ENCODE measurements at places on chromosomes 5 and 9.

GRCh38 chr5:173782671-173783101 lies 105.5 kb upstream of the CPEB4 start:
- DNase-seq, result no peak

DNA sequence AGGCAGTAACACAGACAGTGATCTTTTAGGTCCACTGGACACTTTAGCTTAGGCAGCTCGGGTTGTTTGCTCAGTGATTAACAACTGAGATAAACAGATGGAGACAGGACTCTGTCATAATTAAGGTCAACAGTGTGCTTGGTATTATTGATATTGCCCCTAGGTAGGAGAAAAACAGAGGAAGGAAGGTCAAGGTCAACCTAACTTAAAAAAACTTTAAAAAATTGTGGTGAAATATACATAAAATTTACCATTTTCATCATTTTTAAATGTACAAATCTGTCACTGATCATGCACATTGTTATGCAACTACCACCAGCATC lies 2.1 kb upstream of the HSPA4 start:
- DNase-seq, result no peak

- DNase-seq, result no peak
Observed at GRCh38 chr9:114428466-114428865, 40.7 kb upstream of the AKNA start.

DNA sequence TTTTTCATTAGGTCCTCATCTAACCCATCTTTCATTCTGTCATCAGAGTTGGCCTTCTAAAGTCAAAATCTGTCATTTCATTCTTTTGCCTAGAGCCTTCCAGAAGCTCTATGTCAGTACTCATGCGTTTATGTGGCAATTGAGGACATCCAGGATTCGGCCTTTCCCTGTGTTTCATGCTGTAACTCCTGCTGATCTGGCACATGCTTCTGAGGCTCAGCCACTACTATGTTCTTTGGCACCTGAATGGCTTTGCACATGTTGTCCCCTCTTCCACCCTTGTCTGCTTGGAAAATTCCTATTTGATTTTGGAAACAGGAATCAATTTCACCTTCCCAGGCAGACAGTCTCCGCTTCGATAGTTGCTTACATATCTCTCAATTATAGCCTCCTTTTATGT lies 84.9 kb downstream of the GDNF start:
- no peak for DNase-seq

DNA sequence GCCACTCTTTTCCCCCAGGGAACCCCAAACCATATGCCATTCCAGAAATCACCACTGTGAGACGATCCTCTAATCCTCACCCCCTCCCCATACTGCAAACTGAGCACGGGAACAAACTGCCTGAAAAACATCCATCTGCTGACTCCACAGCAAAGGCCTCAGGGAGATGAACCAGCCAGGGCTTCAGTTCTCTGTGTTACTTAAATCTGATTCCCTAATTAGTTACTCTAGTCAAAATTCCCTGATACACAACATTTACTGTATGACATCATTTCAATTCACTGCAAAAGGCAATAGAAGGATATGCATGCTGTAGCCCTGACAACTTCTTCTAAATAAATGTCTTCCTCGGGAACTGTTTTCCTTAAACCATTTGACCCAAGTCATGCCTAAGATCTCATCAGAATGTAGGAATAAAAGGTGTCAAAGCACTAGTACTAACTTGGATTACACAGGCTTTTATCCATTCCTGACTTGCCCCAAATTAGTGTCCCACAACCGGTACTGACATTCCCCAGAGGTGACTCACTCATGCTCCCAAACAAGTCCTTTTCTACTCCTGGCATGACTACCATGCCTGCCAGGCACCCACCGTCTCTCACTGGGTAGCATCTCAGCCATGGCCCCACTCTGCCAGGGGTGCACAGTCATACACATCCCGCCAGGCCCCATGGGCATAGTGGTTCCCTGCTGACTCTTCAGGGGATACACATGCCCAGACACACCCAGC lies 35.0 kb downstream of the MTX3 start:
- no peak for DNase-seq

DNA sequence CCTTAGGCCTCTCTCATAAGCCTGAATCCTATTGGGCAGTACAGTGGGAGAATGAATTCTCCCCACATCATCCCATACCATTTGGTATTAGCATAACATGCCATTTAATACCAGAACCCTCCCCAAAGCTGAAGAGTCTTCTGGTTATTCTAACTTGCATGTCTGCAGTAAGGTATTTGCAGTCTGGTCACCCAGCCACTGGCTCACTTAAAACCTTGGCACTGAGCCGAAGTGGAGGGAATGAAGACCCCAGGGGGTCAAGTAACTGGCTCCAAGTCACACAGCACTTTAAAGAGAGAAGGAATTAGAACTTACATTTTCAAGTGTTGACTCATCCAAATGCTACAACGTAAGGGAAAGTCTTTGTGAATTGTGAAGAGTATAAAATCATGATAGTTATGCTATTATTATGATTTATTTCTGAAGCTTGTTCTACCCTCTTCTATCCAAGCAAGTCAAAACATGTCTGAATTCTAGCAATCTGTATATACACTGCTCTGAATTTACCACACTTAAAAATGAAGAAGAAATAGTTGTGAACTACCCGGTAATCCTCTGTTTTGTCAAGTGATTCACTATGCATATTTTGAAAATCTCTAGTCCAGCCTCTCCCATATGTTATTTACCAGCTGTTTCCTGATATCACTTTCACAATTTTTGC lies 28.5 kb downstream of the GLRA1 start:
- DNase-seq, result no peak

GRCh38 chr5:14385019-14385418 lies 196.6 kb upstream of the OTULINL start:
- DNase-seq, result no peak

- no peak for DNase-seq
Observed at GRCh38 chr9:132077881-132078698, 1.6 kb downstream of the MED27 start.

- DNase-seq, result peak; percentile 70
Observed at GRCh38 chr9:25677301-25678146, 720 bp downstream of the TUSC1 start.

GRCh38 chr9:83238871-83239640 lies 176.1 kb upstream of the RASEF start:
- no peak for DNase-seq

- DNase-seq, result no peak
Observed at GRCh38 chr5:64958757-64959391, 190.1 kb downstream of the CWC27 start.

DNA sequence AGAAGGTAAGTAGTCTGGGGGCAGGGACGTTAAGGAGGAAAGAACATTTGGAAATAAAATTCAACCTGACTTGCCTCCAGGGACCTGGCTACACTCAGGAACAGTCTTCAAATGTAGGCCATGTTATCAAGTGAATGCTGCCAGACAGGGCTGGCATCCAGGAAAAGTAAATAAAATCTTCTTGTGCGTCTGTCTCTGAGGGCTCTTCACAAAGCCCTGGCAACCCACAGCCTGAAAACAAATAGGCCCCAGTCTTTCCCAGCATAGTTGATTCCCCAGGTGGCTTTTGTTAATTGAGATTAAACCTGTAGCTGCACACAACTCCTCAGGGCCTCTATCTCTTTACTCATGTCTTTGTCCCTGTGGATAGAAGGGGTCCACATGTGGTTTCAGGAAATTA lies 55.4 kb downstream of the STK32A start:
- no peak for DNase-seq

- DNase-seq, result no peak
Observed at GRCh38 chr5:106269252-106269843, 1401.4 kb downstream of the EFNA5 start.

DNA sequence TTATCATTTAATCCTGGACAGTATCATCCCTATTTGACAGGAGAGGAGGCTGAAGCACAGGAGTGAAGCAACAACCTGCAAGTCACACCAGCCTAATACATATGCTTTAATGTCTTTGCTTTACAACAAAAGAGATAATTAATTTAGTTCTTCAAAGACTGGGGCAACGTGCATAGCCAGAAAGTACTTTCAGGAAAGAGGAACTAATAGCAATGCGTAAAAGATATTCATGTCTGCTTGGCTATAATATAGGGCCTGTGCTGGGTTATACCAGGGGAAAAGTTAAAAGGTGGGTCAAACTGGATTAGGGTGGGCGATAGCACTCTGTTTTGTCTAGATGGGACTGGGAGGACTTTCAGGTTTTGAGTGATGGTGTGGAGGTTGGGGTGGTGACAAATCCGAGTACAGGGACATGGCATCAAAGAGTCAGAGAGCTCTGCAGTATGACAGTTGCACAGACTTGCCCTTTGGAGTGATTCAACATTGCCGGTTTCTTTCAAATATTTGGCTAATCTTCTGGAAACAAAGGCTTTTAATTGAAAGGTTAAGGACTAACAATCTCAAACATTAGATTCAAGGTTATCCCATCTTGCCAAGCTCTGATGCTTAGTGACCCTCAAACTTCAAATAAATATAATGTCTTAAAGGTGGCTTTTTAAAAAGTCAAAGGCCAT lies 11.9 kb downstream of the DAB2 start:
- no peak for DNase-seq

GRCh38 chr9:137705906-137706305 lies 87.1 kb downstream of the EHMT1 start:
- no peak for DNase-seq

DNA sequence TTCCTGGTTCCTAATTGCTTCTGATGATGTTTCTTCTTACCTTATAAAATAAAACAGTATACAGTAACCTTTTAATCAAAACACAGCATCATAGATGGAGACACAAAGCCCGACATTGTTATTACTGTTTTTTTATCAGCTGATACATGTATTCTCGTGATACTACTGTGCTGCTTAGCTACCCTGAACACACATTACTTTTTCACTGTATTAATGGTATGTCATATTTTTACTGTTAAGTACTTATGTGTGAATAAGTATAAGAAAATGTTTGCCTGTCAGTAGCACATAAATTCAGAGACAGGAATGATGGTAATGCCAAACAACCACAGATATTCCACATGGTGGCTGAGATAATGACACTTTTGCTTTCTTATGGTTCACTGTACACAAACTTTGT lies 68.7 kb downstream of the RAB24 start:
- DNase-seq, result no peak

DNA sequence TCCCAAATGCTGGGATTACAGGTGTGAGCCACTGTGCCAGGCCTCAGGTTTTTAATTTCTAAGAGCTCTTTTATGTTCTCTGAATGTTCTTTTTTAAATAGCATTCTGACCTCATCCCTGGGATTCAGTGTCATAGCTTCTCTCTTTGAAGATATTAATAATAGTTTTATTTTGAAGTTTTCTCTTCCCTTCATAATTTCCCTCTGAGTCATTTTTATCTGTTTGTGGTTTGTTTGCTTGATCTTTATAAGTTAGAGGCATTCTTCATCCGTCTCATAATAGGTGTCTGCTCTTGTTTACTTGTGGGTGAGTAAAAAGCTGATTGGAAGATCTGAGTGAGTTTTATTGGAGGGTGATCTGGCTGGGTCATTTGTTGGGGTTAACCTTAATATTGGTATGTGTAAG lies 12.5 kb upstream of the MAMDC2 start:
- no peak for DNase-seq

DNA sequence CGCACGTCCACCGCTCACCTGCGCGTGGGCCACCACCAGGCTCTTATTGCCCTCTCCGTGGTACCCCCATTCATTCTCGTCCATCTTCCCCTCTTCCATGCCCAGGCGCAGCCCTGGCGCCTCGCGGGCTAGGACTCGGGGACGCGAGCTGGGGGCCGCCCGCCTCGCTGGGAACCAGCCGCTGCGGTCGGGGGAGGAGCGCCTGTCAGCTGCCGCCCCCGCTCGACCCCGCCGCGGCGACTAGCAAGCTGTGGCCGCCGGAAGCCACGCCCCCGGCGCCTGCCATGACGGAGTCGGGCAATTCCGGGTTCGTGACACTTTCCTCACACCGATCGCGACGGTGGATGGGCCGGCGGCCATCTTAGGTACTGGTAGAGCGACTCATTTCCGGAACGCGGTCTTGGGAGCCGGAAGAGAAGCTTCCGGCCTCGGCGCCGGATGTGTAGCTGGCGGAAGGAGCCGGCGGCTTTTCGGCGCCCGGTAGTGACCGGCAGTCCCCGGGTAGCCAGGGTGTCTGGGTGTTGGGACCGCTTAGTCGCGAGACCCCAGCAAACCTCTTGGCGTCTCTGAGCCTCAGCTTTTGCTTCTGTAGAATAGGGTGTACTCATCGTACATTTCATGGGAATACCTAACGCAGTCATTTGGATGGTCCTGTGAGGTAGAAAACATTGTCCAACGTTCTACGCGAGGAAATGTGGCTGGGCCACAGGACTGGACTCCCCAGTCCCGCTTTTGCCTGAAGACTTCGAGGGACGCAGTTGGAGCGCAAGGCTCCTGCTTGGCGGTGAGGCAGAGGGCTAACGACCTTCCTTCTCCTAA lies at the start of gene IPPK:
IPPK (minus strand) TSS at position 242 of the 819 bp plus-strand sequence; CDS start at position 99, 143 bp downstream.
- peak; percentile 99 for DNase-seq

- DNase-seq, result no peak
Observed at GRCh38 chr9:80867731-80868130, 821.6 kb downstream of the TLE1 start.

GRCh38 chr9:38367898-38368297 lies 24.6 kb upstream of the ALDH1B1 start:
- DNase-seq, result no peak

- no peak for DNase-seq
Observed at GRCh38 chr9:91764661-91765060, 185.4 kb downstream of the ROR2 start.

GRCh38 chr5:115389034-115389798 lies 92.8 kb upstream of the CCDC112 start:
- no peak for DNase-seq

GRCh38 chr5:149745-150485 lies 41.4 kb upstream of the LRRC14B start:
- DNase-seq, result no peak

DNA sequence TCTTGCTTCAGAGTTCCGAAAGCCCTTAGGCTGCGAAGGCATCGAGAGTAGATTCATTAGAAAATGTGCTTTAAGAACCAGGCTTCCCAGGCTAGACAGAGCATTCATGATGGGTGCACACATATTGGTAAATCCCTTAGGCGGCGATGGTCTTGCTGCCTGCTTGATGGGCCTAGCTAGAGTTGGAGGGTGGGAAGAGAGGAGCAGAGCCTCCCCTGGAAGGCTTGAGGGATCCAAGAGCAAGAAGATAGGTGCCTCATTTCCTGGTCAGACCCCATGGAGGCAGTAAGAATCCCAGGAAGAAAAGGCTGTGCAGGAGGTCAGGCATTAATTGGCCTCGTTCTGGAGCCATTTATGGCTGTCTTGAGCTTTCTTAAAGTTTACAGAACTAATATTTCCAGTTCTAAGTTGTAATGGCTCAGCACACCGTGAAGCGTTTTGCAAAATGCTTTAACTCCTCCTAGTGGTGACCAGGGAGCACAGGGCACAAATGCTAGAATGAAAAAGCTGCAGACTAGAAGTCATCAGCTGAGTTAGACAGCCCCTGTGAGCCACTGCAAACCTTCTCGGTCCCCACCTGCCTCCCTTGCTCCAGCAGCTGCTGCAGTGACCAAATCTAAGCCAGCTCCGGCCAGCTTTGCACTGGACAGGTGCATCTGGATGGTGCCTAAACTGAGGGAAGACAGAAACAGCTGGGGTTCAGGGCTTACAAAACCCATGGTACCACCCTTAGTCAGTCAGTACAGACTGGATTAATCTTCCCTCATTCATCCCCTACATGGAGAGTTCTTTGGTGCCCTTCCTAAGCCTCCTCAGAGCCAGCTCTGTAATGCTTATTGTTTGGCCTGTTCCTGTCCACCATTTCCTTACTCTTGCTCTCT lies 14.7 kb downstream of the SLC45A2 start:
- DNase-seq, result peak; percentile 45
